Gastrocnemius medialis (tissue), 4 donors: ENCODE measurements at places on chromosomes 11 and 22. TPM values are rescaled to one million over a fixed set of nuclear protein-coding genes. Genes with fewer than 3 reads are reported as not detected.

DNA sequence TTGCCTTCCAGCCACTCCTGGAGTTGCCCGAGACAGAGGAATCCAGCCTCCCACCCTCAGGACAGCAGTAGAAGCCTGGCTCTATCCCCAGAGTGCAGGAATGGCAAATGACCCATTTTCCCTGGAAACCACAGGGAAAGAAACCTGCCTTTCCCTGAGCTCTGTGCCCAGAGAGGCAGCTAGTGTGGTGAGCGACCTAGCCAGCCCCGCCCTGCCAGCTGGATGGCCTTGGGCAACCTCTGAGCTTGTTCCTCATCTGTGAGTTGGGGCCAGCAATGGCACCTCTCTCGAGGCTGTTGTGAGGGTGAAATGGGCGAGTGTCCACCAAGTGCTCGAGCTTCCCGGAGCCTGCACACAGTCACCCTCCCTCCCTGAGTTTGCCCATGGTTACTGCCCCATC is 3.7 kb downstream of the OMP start:
- no peak for DNase-seq

- DNase-seq: no peak
These were observed 22.0 kb downstream of the TUB start for GRCh38 chr11:8102965-8103364.

- DNase-seq: no peak
These were observed 83.5 kb upstream of the LUZP2 start for GRCh38 chr11:24413391-24413790.

DNA sequence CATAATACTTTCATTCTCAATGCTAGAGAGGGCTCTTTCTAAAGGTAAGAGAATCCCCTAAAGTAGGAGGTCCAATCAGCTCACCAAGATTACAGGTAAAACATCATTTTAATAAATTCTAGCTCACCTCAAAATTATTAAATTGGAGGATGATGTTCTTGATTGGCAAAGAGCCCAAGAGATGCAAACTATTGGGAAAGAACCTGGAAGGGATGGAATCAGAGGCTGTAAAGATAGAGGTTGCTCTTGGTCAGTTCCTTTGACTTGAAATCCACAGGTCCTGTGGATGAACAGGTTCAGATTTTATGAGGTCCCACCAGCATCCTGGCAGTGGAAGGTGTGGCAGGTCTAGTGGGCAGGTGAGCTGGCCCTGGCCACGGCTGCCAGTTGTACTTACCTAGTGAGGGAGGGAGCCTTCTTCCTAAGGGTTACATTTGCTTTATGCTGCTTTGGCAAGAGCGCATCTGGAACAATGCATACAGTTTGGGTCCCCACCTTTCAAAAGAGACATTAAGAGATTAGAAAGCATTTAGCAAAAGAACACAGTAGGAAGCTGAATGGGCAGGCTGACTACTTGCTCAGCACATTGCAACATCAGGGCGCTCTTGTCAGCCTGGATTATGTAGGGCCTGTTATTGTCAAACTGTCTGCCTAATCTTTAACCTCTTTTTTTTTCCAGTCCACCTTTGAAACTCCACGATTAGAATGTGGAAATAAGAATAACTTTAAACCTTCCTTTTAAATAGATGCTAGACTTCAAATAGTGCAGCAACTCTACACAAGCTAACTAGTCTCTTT is 97.0 kb downstream of the RDX start:
- no peak for DNase-seq

- no peak for DNase-seq
These were observed 153.9 kb upstream of the LRRC4C start for GRCh38 chr11:41613326-41613725.

GRCh38 chr11:94153320-94153719 is 24.7 kb downstream of the PANX1 start:
- DNase-seq: no peak

DNA sequence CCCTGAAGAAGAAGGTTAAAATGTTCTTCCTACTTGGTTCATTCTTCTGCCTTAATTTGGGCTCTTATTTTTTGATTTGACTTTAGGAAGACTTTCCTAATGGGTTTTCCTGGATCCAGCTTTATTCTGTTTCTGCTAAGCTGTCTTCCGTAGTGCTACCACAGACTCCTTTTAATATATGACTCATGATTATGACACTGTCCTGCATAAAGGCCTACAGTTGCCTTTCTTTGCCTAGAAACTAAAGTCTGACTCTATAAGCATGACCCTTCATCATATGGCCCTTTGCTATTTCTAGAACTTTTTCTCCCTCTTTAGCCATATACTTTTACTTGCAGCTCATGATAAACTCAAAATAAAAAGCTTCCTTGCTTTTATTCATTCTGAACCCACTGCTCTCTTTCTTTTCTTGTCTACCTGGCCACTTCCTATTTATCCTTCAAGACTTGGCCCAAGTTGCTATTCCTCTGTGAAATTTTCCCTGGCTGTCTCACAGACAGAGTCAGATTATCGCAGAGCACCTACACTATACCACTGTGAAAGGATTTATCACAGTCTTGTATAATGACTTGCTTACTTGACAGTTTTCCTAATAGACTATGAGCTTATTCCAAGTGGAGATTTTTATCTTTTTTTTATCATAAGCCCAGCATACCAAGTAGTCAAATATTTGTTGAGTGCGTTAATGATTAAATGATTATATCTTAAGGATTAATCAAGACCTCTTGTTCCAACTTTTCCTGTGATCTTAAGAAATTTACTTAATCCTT is 24.7 kb downstream of the TBCEL start:
- no peak for DNase-seq

GRCh38 chr11:102940714-102941588 is 14.6 kb downstream of the MMP13 start:
- DNase-seq: no peak

DNA sequence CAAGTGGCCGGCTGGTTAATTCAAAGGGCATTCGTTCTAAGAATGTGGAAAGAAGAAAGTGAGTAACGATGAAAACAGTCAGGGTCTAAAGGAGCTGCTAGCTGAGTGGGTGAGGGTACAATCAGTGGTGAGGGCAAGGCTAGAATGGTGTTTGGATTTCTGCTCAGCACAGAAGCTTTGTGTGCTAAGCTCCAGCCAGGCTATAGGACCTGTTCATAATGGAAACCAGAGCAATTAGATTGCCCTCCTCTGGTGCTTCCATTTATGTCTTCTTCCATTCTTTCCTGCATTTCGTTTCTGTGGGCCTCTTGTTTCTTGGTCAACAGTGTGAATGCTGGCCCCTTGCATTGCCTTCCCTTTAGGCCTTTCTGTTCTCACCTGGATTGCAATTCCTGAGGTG is 572.9 kb upstream of the CHORDC1 start:
- no peak for DNase-seq

- DNase-seq: no peak
These were observed 8.1 kb upstream of the PANX2 start for GRCh38 chr22:50162391-50162956.

DNA sequence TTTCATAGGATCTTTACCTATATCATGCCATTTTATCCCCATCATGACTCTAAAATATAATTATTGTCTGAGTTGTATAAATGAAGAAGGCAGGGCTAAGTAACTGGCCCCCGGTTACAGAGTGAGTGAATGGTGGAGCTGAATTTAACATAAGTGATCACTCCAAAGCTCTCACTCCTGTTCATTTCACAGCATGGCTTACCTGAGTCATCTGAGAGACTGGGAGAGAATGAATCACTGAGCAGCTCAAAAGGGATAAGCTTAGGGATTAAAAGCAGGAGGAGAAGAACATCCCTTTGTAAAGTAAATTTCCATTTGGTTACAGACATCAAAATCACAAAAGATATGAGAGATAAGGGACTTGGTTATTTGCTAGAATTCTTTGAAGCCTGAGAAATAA is 294.0 kb upstream of the CTSC start:
- no peak for DNase-seq

GRCh38 chr11:33552756-33553155 is 147.9 kb downstream of the C11orf91 start:
- no peak for DNase-seq

DNA sequence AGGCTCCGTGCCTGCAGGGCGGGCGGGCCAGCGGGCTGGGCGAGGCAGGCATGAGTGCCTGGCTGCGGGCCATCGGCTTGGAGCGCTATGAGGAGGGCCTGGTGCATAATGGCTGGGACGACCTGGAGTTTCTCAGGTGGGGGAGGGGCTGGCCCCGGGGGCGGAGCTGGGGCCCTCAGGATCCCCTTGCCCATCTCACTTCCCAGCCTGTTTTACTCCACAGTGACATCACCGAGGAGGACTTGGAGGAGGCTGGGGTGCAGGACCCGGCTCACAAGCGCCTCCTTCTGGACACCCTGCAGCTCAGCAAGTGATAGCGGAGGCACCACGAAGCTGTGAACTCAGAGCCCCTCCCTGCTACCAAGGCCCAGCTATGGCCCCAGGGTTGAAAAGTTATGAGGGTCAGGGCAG is 5.9 kb downstream of the PHOX2A start:
- peak; percentile 27 for DNase-seq

CCDC188 gene
- not detected for total RNA-seq

ENTHD1 gene
- not detected for total RNA-seq

CELSR1 gene
- 1.5 TPM for total RNA-seq

PATE2 gene
- not detected for total RNA-seq

OPCML gene
- total RNA-seq: not detected

CDC45 gene
- total RNA-seq: 0.27 TPM

IFTAP gene
- total RNA-seq: 35.3 TPM
